ENCODE measurements at places on chromosomes 11 and 22. TPM values are rescaled to one million over a fixed set of nuclear protein-coding genes. Genes with fewer than 3 reads are reported as not detected.
A peak's percentile ranks its signal among the peaks of the same experiment; 100 is the strongest.

ROBO4 gene
- 93.7 TPM for total RNA-seq

ABTB2 gene
- 1.6 TPM for total RNA-seq

TUB gene
- total RNA-seq: 2.2 TPM

CD6 gene
- total RNA-seq: 1.3 TPM

APOBEC3H gene
- 0.27 TPM for total RNA-seq

PGA5 gene
- total RNA-seq: not detected

CSTF3 gene
- total RNA-seq: 6.7 TPM

SLC25A18 gene
- not detected for total RNA-seq

OMP gene
- total RNA-seq: not detected

PHLDA2 gene
- total RNA-seq: 1.1 TPM

CD248 gene
- 1.1 TPM for total RNA-seq

TESMIN gene
- 19.1 TPM for total RNA-seq

NPAS4 gene
- total RNA-seq: not detected

PNPLA5 gene
- not detected for total RNA-seq

FOLH1 gene
- 0.54 TPM for total RNA-seq

FXYD6 gene
- 1.3 TPM for total RNA-seq

MCHR1 gene
- not detected for total RNA-seq

OR10A2 gene
- under 0.01 TPM for total RNA-seq

DCDC1 gene
- not detected for total RNA-seq

TIGD3 gene
- total RNA-seq: 4.8 TPM

CPT1B gene
- total RNA-seq: 13.2 TPM

DNA sequence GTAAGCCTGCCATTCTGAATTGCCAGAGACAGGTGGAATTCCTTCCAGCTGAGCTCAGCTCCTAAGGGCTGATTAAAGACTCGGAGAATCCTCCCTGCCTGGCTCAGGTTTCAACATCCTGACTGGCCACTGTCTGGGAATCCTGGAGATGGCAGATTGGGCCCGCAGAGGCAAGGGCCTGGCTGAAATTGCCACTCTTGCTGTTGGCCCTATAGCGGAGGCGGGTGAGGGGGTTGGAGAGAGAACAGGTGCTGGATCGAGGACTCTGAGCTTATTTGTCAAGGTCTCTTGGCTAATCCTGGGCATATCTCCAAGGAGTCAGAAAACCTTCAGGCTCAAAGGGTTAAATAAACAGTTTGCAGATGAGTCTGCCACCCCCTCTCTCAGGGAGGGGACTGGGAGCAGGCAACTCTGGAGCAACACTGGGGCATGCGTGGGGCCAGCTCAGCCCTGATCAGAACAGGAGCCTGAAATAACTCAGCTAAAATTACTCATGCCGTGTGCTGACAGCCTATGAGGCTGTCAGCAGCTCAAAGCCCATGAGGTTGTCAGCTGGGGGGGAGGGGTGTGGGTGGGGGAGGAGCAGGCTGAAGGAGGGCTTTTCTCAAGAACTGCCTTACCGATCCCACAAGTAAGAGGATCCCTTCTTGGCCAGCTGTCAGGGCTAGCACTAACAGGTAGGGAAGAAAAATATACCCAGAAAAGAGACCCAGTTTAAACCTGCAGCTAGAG, 14.7 kb upstream of the MFRP start:
- DNase-seq: no peak

DNA sequence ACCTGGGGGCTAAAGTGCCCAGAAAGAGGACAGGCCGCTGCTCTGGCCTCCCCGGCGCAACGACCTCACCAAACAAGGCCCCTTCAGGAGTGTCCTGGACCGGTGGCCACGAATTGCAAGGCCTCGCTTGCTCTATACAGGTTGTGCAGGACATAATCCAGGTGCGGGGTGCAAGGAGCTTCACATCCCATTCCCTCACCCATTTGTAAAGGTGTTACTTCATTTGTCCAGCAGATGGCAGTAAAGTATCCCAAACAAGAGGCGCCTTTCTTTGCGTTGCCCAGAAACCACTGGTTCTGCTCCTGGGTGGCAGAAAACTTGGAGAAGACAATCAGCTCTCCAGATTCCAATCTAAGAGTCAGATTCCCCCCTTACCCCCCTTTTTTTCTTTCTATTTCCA, 35.9 kb upstream of the PRDM11 start:
- peak; percentile 85 for DNase-seq

- DNase-seq: no peak
These were observed 84.8 kb downstream of the KCNQ1 start for GRCh38 chr11:2529636-2530035.

- DNase-seq: no peak
These were observed 74.7 kb upstream of the DRD2 start for GRCh38 chr11:113549611-113550578.

- DNase-seq: no peak
These were observed 6.6 kb upstream of the ATF4 start for GRCh38 chr22:39513791-39514190.

- DNase-seq: no peak
These were observed 1.4 kb upstream of the TP53I11 start for GRCh38 chr11:44952082-44952481.

DNA sequence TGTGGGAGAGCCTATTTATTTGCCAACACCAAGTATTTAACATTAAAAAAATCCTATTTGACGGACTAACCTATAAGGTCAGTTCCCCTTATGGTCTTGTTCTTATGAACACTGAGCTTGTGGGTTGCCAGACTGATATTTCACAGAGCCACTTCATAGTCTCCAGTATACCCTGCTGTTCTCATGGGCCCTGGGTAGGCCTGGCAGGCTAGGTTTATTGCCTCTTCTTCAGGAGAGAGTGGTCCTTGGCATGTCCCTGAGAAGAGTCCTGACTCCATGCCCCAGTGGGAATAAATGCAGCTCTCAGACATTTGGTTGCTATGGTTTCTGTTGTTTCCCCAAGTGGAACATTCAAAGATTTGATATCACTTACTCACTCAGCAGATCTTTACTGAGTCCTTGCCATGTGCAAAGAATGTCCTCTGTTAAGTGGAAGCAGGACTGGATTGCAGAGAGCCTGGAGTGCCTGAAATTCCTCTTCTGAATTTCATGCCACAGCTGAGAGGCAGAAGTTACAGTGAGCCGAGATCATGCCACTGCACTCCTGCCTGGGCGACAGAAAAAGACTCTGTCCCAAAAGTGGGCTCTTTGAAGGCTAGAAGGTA, 15.7 kb downstream of the SLC5A1 start:
- no peak for DNase-seq

- DNase-seq: peak; percentile 24
These were observed 264.0 kb downstream of the ETS1 start for GRCh38 chr11:128323381-128323780.

- no peak for DNase-seq
These were observed 320.1 kb downstream of the OPCML start for GRCh38 chr11:133212201-133212600.

GRCh38 chr22:42368379-42369249, 63.6 kb downstream of the NFAM1 start:
- no peak for DNase-seq

- no peak for DNase-seq
These were observed 157.2 kb downstream of the ATG16L2 start for GRCh38 chr11:72971192-72971967.

DNA sequence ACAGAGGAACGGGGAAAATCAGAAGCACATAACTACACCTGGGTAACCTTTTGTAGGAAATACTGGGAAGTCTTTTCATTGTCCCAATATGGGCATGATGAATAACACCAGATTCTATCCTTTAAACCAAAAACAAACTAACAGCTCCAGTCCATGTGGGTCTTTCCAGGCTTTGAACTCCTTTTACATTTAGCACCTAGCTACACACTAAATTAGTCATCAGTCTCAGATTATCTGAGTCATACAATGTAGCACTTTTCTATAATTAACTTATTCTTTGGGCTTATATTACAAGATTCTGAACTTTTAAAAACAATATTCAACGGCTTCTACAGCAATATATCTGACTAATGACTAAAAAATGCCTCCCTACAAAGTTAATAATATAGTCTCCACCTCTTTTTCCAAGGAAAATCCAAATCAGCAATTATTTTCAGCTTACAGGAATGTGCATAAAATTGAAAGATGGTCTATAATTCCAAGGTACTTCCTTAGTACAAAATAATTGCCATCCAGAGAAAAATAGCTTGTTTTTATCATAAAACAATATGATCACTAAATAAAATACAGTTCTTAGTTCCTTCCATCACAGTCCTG, 26.3 kb downstream of the STK33 start:
- no peak for DNase-seq

DNA sequence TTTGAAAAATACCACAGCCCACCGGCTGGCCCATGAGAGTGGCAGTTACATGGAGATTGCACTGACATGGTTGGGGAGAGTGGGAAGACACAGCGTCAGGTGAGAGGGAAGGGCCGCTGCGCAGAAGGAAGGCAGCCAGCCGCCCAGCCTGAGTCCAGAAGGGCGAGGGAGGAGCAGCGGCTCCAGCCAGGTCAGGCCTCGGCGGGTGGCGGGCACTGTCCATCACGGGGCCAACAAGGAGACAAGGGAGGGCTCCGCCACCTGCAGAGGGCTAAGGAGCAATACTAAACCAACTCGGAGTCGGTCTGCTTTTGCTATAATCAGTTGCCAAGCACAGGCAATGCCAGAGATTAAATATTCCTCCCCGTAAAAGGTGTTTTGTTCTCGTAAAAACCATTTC, 384.5 kb downstream of the TBC1D22A start:
- no peak for DNase-seq

GRCh38 chr11:125939081-125939521, 6.7 kb upstream of the VSIG10L2 start:
- DNase-seq: no peak

- DNase-seq: no peak
These were observed 73.2 kb upstream of the CLDN5 start for GRCh38 chr22:19597399-19597735.

- DNase-seq: no peak
These were observed 96.9 kb downstream of the TEAD1 start for GRCh38 chr11:12770966-12771597.

- no peak for DNase-seq
These were observed 2.3 kb upstream of the IL17REL start for GRCh38 chr22:50014655-50015401.

DNA sequence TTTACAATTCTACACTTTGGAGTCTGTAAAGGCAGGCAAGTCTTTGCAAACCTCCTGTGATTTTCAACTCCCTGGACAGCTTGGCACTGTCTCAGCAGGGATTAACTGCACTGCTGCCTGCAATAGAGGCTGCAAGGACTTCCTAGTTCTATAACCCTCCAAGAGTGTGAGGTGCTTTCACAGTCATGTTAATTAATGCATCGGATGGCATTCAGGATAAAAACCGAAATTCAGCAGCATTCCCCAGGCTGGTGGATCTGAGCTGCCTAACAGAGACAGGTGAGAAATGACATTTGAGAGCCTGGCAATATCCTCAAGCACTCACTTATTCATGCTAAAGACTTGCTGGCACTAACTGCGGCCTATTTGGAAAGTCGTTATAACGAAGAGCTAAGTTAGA, 85.0 kb downstream of the LARGE1 start:
- DNase-seq: no peak

DNA sequence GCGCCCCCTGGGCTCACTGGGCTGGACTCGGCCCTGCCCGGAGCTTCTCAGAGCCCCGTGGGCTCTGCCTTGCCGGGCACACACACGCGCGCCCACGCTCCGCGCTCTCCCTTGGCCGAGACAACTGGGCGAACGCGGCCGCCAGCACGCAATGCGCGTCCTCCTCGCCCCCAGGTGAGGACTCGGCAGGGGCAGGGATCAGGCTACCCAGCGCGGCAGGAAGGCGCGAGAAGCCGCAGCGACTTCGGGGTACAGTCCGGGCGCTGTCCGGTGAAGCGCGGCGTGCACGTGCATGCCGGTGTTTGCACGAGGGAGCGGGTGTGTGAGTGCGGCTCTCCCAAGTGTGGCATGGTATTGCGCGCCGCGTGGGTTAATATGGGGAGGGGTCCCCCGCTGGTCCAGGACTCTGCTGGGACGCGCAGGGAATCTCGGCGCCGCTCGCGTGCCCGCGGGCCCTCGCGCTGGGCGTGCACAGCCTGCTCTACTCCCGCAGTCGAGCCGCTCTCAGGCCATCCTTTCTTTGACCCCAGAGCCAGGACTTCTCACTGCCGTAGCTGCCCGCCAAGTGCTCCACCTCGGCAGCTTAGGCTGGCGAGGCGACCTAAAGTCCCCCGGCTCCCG, 5.4 kb downstream of the WNT7B start:
- DNase-seq: no peak

DNA sequence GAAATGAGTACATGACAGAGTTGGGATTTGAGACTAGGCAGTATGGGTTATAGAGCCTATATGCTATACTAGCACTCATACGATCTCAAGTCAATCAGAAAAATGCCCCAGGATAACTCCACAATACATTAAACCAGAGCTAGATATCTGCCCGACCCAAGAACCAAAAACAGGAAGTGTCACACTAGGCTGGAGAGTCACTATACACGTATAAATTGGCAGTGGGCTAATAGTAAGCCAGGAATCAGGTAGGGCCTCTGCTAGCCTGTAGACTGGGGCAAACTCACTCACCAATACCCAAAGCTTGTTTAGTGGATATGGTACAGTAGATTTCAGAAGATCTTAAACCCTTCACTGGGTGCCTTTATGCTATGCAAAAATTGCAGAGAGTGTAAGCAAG, 16.2 kb upstream of the EIF4G2 start:
- DNase-seq: no peak

- no peak for DNase-seq
These were observed 161.0 kb upstream of the SORL1-AS1 start for GRCh38 chr11:121613724-121614123.

DNA sequence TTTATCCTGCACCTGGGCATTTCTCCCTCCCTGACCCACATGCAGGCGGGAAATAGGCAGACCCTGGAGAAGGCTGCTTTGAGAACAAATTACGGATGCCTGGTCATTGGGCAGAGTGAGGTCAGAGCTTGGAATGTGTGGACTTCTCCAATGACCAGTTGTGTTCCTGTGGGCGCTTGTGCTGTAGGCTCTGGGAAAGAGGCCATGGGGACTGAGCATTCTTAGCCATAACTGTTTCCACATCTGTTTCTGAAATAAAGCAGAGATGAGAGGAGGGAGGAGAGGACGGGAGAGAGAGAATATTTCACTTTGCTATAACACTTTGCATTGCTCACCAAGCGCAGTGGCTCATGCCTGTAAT, 11.2 kb upstream of the TMEM184B start:
- no peak for DNase-seq

- no peak for DNase-seq
These were observed 38.3 kb downstream of the PISD start for GRCh38 chr22:31623592-31624304.

- no peak for DNase-seq
These were observed 1.4 kb downstream of the ZFPL1 start for GRCh38 chr11:65085446-65085845.

DNA sequence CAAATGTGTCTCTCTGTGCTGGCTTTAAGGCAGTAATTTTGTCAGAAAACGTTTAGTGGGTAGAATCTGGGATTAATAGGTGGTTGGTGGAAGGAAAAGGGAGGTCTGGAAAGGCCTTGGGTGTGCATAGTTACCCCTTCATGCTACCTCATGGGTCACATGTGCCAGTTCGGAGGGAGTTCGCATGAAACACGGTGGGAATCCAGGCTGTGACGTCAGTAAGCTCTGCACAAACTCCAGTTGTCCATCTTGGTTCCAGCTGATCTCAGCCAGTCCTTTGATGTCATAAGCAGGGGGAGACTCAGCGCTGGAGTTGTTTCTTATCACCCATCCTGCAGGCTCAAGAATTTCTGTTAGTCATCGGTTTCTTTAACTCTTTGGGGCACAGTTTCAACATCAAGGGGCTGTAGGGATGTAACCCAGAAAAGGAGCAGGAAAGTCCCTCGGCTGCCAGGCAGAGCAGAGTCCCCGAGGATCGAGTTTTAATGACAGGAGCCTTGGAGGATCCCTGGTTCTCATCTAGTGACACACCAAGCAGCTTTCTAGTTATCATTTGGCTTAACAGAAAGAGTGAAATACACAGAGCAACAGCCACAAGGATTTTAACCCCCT, 28.9 kb downstream of the MOV10L1 start:
- no peak for DNase-seq

- no peak for DNase-seq
These were observed 3.1 kb downstream of the RAB30 start for GRCh38 chr11:83068568-83068967.
